Astrocyte (in vitro differentiated cells and primary cell): ENCODE measurements at places on chromosomes 1 and 21. TPM values are rescaled to one million over a fixed set of nuclear protein-coding genes. Genes with fewer than 3 reads are reported as not detected.

DNA sequence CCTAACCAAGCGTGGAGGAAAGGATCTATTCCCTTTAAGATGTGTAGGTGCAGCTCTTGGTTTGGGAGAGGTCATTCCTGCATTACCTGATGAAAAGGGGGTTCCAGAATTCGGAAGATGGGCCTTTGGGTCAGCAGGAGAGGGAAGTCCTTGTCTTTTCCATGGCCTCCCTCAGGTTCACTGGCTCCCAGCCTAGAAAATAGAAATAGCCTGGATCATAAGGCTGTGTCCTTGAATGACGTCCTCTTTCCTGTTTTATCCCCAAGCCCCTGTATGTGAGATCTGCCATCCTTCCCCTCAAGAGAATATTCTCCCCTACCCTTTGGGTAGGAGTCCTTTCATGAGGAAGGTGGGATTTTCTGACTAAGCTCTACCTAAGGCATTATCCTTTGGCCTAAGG is 14.5 kb upstream of the RPS8 start:
- H3K4me1 ChIP-seq: no peaks in the 10 kb centered on the region
- H3K27ac ChIP-seq: no peak overlapping the region
- peaks cover 32% of the 10 kb centered on the region for H3K36me3 ChIP-seq
- H3K4me3 ChIP-seq: no peak overlapping the region

DNA sequence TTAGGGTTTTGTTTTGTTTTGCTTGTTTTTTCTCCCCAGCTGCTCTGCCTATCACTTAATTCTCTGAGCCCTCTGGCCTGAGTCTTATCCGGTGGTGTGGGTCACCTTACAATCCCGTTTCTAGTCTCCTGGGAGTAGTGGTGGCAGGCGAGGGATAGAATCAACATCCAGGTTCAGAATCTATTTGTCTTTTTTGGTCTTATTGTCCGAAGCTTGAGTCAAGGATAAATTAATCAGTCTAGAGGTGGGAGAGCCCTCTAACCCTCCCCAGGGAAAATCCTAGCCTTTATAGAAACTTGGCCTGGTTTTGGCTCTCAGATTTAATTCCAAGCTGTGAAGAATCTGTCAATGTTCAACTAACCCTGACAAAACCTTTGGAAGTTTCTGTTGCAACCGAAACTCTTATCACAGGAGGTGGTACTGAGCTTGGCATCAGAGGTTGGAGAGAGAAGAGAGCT is 246.3 kb downstream of the FGGY start:
- no peak for DNase-seq
- H3K27ac ChIP-seq: no peak overlapping the region

- no peaks in the 10 kb centered on the region for H3K36me3 ChIP-seq
- H3K27me3 ChIP-seq: no peaks in the 10 kb centered on the region
- H3K4me1 ChIP-seq: peaks cover 52% of the 10 kb centered on the region
- no peak for DNase-seq
- no peak overlapping the region for H3K27ac ChIP-seq
- no peak overlapping the region for H3K4me3 ChIP-seq
Observed at GRCh38 chr1:94321662-94322061, 84.3 kb upstream of the ARHGAP29 start.

Gene ATP5IF1
- total RNA-seq: 157 and 160 TPM in 2 replicates

Gene OR2L2
- not detected in 2 replicates for total RNA-seq

Gene KCNC4
- 2.6 and 3.1 TPM in 2 replicates for total RNA-seq
